ENCODE measurements at places on chromosomes 12 and 14. TPM values are rescaled to one million over a fixed set of nuclear protein-coding genes. Genes with fewer than 3 reads are reported as not detected.

Gene M6PR
- total RNA-seq, result 207 TPM

Gene PLEKHG7
- not detected for total RNA-seq

Gene ALX1
- not detected for total RNA-seq

Gene ANO2
- total RNA-seq, result 0.19 TPM

All from regular cardiac myocyte (primary cell).